ENCODE measurements at places on chromosomes 11 and 22. TPM values are rescaled to one million over a fixed set of nuclear protein-coding genes. Genes with fewer than 3 reads are reported as not detected.

The APOA4 gene
- not detected for total RNA-seq

The PGR gene
- 36.0 TPM for total RNA-seq

The C11orf87 gene
- not detected for total RNA-seq

DNA sequence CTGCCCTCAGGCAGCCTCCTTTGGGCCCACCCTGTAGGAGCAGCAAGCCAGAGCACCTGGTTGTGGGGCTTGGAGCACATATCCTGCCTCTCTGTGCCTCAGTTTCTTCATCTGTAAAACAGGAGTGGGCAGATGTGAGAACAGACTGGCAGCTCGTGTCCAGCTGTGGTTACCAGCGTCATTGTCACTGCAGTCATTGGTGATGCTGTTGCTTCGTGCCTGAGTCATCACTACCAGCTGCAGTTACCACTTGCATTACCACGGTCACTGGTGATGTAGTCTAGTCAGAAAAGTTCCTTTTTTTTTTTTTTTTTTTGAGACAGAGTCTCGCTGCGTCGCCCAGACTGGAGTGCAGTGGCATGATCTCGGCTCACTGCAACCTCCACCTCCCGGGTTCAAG is 20.4 kb downstream of the RSPH14 start:
- no peak for DNase-seq

- DNase-seq, result no peak
These were observed 3.9 kb downstream of the OR51B4 start for GRCh38 chr11:5297721-5298323.

GRCh38 chr11:121352251-121352891 is 59.8 kb downstream of the SC5D start:
- no peak for DNase-seq

GRCh38 chr22:24105013-24105360 is 76.3 kb upstream of the SUSD2 start:
- DNase-seq, result no peak

All from breast epithelium (tissue), 4 donors.